Stimulated activated CD4-positive, alpha-beta T cell treated with anti-CD3 and anti-CD28 coated beads, Interleukin-12 subunit alpha, Interleukin-12 subunit beta, amount 100 ng/mL, for 48 hours (primary cell): ENCODE measurements at places on chromosomes 2 and 18.

- no peak for DNase-seq
These were observed 186.8 kb upstream of the RAB12 start for GRCh38 chr18:8422391-8422790.

DNA sequence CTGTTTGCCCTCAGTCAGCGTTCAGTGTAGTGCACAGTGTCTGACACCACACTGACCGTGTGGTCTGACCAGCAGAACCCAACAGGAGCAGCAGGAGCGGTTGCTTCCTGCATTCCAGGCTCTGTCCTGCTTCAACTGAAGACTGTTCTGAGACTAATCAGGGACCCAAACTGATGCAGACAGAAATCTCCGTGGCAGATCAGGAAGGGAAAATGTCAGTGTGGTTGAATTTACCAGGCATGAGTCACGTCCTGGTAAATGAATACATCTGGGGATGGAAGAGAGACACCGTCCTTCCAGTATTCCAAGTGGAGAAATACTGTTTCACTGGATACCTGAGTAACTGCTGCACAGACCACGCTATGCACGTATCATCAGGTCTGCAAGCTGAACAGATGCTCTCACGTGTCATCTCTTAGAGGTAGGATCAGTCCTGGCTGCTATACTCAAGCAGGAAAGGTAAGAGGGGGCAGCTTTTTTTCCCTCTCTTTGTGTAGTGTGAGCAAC is 223.6 kb upstream of the EPAS1 start:
- DNase-seq = no peak

DNA sequence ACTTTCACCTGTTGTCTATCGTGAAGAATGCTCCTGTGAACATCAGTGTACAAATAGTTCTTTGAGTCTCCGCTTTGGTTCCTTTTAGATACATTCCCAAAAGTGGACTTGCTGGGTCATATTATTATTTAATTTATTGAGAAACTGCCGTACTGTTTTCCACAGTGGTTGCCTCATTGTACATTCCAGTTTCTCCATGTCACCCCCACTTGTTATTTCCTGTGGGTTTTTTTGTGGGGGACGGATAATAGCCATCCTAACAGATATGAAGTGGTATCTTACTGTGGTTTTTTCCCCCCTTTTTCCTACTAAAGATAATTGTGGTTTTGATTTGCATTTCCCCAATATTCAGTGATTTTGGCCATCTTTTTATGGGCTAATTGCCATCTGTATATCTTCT is 53.8 kb downstream of the SMCHD1 start:
- DNase-seq = no peak

GRCh38 chr18:63775166-63775730 is at the start of gene SERPINB7:
TSS of gene SERPINB7 (plus strand) at chr18:63775418. CDS start at chr18:63782373, 6,955 bp downstream.
- no peak for DNase-seq

GRCh38 chr2:121837591-121837990 is 82.1 kb downstream of the TSN start:
- DNase-seq = no peak

DNA sequence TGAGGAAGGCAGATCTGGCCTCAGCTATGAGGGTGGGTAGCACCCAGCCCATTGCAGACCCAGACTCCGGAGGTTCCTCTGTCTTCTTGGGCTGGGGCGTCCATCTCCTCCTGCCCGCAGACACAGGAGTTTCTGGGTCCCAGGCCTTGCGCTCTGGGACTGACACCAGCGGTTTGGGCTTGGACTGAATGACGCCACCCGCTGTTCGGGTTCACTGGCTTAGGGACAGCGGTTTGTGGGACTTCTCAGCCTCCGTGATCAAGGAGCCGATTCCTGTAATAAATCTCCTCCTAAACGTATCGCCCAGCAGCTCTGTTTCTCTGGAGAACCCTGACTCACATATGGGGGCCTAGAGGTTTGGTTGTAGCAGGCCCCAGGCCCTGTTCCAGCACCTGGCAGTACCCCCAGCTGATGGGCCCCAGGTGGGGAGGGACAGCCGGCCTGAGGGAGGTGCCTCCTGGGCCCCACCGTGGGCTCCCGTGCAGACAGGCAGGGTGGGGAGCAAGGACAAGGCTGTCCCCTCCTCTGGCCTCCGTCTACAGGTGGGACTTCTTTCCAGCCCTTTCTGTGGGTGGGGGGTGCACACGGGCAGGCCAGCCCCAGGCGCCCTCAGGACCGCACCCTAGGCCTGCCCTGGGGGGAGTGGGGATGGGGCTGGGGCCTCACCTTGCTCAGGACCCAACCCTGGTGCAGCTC is 4.5 kb upstream of the AQP12A start:
- DNase-seq = no peak

DNA sequence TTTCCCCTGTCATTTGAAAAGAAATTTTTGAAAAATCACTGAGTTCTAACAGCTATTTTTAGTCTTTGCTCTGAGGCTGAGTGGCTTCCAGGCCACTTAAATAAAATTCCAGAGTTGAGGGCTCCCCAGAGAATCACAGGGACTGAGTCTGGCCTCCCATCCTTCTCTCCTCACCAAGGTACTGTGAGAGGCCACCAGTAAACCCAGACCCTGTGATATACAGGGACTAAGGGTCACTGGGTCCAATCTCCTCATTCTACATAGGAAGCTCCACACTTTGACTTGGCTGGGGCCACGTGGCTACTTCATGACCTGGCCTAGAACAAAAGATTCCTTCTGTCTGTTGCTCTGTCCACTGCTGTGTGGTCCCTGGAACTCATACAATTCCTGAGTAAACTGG is 123.2 kb upstream of the CDCA7 start:
- no peak for DNase-seq

DNA sequence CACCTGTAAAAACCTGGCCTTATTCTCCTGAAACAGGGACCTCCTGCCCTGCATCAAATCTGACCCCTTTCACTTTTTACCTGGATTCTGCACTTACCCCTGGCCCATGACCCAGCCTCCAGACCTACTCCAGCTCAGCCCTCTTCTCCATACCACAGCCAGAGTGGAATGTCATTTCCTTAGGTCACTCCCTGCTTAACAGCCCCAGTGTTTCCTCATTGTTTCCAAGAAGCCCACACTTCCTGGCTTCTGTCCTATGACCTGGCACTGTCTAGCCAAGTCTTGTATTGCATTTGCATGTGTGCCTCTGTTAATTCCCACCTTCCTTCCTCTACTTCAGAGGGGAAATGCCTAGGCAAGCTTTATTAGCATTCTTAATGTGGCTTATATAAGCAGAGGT is 51.4 kb upstream of the TRIB2 start:
- DNase-seq = no peak
